ENCODE measurements at places on chromosomes 12 and 14. TPM values are rescaled to one million over a fixed set of nuclear protein-coding genes. Genes with fewer than 3 reads are reported as not detected.

GRCh38 chr14:90603336-90603735 lies 206.5 kb downstream of the CALM1 start:
- DNase-seq, result no peak

GRCh38 chr12:105334001-105334400 lies 3.5 kb downstream of the C12orf75 start:
- DNase-seq, result no peak

DNA sequence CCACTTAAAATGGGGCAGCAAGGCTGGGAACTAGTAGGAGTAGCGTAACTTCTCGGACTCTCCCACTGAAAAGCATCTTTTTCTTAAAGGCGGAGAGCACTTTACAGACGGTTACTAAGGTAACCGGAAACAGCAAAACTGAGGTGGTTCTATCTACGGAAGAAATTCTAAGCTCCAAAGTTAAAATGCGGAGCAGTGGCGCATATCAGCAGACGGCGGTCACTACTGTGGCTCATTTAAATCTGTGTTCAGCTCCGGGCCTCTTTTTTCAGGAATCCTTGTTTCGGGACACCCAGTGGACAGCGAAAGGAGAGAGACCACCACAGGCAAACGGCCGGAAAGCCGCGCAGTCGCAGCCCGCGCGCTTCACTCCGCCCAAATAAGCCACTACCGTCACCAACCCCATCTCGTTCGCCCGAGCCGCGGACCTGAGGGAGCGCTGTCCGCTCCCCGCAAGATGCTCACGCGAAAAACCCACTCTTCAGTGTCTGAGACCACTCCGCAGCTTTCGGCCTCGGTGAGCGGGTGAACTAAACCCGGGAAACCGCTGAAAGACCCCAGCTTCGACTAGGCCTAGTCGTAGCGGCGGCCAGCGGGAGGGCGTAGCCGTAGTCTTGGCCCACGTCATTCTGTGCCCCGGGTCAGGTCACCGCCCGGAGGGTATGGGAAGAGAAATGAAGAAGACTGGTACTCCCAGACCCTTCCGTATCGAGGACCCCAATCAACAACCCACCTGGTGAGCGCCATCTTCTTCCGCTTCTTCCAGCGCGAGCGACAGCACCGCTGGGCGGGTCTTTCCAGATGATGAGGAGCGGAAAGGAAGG lies at the start of gene SNW1:
SNW1 (minus strand) TSS at position 776 of the 824 bp plus-strand sequence; CDS start at position 747, 29 bp downstream.
- peak; percentile 96 for DNase-seq

FAM234B gene
- total RNA-seq, result 4.7 TPM
